ENCODE measurements at places on chromosomes 5 and 9.

DNA sequence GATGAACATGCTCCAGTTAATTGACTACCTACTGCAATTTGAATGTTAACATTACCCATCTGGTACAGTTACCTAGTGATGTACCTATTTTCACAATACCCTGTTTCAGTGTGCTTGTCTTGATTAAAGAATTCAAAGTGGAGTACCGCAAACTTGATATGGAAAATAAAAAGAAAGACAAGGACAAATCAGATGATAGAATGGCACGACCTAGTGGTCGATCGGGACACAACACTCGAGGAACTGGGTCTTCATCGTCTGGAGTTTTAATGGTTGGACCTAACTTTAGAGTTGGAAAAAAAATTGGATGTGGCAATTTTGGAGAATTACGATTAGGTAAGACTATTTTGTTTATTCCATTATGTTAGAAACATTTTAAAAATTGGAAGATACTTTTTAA is 33.5 kb downstream of the CSNK1G3 start:
- no peak for DNase-seq

GRCh38 chr5:118701791-118702190 is 286.6 kb downstream of the DTWD2 start:
- DNase-seq = no peak

DNA sequence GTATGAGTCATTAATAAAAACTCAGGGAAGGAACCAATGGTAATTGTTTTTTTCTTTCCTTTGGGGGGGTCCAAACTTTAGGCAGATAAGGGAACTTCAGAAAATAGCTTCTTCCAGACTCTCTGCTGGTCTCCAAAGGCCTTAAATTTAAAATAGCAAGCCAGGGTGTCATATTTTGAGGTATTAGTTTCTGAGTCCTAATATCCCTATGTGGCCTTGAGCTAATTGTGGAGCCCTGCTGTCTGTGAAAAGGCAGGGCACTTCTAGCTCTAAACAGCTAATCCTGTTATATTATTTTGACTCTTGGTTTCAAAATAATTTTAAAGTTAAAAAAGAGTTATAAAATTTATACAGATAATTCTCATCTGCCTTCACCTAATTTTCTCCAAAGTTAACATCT is 195.7 kb upstream of the PPP1R2B start:
- no peak for DNase-seq

DNA sequence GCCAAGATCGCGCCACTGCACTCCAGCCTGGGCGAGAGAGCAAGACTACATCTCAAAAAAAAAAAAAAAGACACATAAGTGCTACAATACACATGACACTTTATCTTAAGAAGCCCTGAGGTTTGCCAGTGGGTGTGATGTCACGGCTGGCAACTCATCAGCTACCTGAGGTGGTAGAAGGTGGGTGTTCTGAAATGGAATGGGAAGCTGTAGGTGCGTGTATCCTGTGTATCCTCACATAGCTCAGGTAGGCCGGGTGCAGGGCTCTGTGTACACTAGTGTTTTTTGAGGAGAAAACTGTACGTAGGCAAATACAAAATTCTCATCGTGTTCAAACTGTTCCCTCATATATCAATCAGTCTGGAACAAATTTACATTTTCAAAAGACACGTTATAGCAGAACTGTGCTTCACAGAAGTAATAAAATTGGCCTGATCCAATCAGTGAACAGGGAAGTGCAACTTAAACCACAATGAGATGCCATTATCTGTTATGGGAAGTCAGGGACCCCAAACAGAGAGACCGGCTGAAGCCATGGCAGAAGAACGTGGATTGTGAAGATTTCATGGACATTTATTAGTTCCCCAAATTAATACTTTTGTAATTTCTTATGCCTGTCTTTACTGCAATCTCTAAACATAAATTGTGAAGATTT is 10.4 kb downstream of the BICD2 start:
- DNase-seq = no peak

DNA sequence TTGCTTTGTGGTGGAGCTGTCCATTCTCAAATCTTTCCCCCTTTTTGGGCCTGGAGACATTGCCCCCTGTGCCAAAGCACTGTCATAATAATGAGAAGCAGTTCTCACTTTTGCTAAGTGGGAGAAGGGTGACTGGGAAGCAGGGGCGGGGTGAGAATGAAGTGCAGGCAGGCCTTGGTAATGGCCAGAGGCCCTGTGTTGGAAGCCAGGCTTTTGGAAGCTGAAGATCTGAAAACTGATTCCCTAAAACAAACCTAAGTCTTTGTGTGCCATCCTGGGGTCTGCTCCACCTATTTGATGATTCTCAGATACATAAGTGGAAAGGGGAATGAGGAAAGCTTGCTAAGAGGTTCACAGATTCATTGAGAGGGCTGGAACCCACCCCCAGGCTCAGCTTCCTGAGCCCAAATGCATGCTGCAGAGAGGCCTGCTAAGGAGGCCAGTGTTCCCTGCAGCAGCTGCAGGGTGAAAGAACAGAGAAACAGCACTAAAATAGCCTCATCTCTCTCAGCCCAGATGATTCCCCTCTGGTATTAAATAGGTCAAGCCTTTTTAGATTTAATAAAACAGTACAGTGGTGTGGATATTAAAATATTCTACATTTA is 75.0 kb downstream of the NSG2 start:
- no peak for DNase-seq

DNA sequence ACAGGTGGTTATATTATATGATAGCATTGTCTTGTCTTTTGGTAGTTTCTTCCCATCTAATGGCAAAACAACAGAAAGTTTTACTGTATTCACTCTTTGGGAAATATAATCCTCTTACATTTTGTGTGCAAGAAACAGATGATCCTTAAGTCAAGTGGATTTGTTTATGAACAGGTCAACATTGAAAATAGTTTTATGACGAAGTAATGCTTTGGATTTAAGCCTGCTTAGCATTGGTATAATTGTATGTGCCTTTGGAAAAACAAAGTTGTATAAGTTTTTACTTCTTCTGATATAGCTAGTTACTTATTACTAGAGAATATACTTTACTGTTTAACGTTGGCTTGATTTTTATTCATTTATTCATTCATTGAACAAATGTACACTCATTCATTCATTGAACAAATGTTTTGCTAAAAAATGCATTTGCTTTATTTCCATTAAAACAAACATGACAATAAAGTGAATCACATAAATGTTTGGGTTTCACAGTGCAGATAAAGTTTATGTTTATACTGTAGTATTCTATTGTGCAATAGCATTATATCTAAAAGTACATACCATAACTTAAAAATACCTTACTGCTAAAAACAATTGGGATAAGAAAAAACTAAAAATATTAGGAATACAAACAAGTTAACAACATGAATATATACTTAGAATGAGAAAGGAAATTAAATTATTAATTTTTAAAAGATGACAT is 12.3 kb downstream of the SGCD start:
- DNase-seq = no peak

DNA sequence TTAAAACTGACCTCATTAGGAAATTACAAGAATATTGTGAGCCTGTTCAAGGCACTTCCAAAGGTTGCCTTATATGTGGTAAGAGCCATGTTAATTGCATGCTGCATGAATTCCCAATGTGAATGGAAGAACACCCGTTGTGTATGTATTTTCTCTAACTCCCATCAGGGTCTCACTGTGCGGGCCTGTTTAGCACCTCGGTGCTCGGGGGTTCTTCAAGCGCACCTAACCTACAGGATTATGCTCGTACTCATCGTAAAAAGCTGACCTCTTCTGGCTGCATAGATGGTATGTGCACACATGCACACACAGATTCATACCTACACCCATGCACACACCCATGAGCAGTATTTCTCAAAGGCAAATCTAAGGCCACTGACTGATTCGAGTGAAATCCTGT is 66.1 kb downstream of the PPIP5K2 start:
- no peak for DNase-seq

- DNase-seq = no peak
Measured at GRCh38 chr9:87606841-87607521, 109.3 kb downstream of the DAPK1 start.

GRCh38 chr5:158324236-158324635 is 465.3 kb upstream of the CLINT1 start:
- DNase-seq = no peak

GRCh38 chr5:119409235-119409815 is 43.0 kb upstream of the HSD17B4 start:
- no peak for DNase-seq

GRCh38 chr5:149128023-149128875 is 13.0 kb upstream of the ABLIM3 start:
- DNase-seq = no peak

- DNase-seq = no peak
Measured at GRCh38 chr9:4861736-4862451, 69.2 kb downstream of the RCL1 start.

DNA sequence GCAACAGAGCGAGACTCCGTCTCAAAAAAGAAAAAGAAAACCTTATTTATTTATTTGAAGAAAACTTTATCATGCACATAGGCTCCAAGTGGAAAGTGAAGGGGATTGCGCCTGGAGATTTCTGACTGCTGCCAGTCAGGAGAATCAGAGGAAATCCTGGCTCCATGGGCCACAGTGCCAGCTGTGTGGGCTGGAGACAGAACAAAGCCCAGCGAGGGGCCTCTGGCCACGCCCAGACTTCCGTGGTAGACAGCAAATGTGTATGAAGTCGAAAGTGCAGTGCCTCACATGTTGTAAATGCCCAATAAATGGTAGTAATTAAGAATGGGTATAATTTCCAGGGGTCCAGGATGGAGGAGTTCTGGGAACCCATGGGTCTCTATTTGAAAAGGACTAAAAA is 75.8 kb upstream of the WWC1 start:
- no peak for DNase-seq

GRCh38 chr9:71824257-71824656 is 55.9 kb upstream of the CEMIP2 start:
- no peak for DNase-seq

- no peak for DNase-seq
Measured at GRCh38 chr5:66546541-66546940, 49.7 kb upstream of the MAST4 start.

DNA sequence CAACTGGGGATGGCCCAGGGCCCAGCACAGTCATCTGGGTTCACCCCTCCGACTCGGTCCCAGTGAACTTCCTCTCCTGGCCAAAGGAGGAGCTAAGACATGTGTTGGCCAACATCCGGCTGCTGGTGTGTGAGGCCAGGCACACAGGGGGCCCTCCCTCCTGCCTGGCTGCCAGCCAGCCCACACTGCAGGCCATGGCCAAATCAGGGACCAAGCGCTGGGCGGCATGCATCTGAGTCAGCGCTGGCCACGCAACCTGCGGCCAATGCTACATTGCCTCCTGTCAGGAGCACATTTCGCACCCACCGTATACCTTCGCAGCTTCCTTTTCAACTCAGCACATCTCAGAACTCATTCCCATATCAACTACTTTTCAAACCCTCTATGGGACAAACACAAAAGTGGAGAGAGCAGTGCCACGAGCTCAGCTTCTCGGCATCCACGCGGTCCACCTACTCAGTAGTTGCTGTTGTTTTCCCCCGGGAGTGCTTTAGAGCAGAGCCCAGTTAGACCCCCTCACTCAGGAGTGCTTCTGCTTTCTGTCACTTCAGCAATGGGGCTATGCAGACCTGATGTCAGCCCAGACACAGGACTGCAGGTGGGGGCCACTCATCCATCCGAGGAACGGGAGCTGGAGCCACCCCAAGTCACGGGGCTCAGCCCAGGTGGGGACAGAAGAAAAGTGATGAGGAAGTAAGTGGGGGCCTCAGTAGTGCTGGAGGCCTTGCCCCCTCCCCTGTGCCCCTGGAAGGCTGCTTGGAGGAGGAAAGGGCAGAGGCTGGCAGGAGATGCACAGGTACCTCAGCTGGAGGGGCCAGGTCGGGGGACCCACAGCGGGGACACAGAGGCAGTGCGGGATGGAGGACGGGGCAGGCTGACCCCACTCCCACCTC is 13.9 kb downstream of the NINJ1 start:
- DNase-seq = no peak

GRCh38 chr9:136147890-136148714 is 29.4 kb upstream of the TMEM250 start:
- no peak for DNase-seq

- no peak for DNase-seq
Measured at GRCh38 chr5:60495644-60496520, 204.1 kb downstream of the DEPDC1B start.

DNA sequence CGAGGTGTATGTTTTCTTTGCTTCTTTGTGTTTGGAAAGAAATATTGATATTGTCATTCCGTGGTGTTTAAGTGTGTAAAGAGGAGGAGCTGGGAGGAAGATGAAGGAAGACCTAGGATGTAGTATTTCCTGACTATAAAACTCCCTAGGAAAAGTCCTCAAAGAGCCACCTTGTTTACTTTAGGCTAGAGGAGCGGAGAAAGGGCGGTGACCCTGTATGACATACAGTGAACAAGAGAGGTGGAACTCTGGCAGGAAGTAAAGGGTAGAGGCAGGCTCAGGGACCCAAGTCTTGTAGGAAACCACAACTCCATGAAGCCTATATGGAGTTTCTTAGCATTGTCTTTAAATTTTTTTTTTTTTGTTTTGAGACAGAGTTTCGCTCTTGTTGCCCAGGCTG is 303.9 kb downstream of the DOCK8 start:
- DNase-seq = no peak

- no peak for DNase-seq
Measured at GRCh38 chr9:114592356-114592755, 4.8 kb downstream of the ATP6V1G1 start.

DNA sequence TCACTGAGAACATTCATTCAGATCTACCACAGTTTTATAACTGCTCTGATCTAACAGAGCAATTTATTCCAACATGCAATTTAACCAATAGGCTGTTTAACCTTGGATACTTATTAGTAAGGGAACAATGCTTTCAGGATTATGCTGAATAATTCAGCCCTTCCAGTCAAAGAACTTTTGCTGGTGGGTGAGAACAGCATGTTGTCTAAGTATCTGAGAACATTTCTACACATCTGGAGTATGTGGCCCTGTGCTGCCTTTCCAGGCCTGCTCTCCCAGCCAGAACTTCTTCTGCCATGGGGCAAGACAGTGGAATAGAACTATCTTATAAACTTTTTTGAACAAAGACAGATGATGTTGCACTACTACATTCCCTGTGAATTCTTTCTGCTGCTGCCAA is 55.8 kb downstream of the NFIB start:
- no peak for DNase-seq

GRCh38 chr5:143146161-143146560 is 257.3 kb downstream of the NR3C1 start:
- no peak for DNase-seq

GRCh38 chr9:118928722-118929121 is 440.5 kb downstream of the BRINP1 start:
- no peak for DNase-seq
